ENCODE measurements at places on chromosomes 16 and 17. TPM values are rescaled to one million over a fixed set of nuclear protein-coding genes. Genes with fewer than 3 reads are reported as not detected.

The MT1E gene
- total RNA-seq, result 383 TPM

The TMIGD1 gene
- total RNA-seq, result not detected

The NPIPA2 gene
- 3.1 TPM for total RNA-seq

The SPN gene
- total RNA-seq, result 0.47 TPM

The PIK3R6 gene
- total RNA-seq, result 0.07 TPM

The DNAAF1 gene
- total RNA-seq, result 0.30 TPM

The MT1M gene
- total RNA-seq, result 0.39 TPM

The TEX19 gene
- 2.1 TPM for total RNA-seq

The CNGB1 gene
- not detected for total RNA-seq

The TBC1D26 gene
- total RNA-seq, result 1.1 TPM

The PRR35 gene
- not detected for total RNA-seq

The TMEM238L gene
- total RNA-seq, result not detected

The SLFN13 gene
- 0.10 TPM for total RNA-seq

The CTDNEP1 gene
- 143 TPM for total RNA-seq

The PIRT gene
- total RNA-seq, result not detected

The HSD17B1 gene
- 1.4 TPM for total RNA-seq

The PROCA1 gene
- total RNA-seq, result 0.96 TPM

The MT1F gene
- total RNA-seq, result 7.3 TPM

The KRTAP9-8 gene
- total RNA-seq, result not detected

The ARHGDIG gene
- total RNA-seq, result not detected

The EPX gene
- total RNA-seq, result not detected

The VMO1 gene
- 0.76 TPM for total RNA-seq

Measured in HCT116 (cell line).